CD14-positive monocyte (primary cell): ENCODE measurements at places on chromosomes 12 and 14.

GRCh38 chr14:30272848-30273832, 285.8 kb upstream of the G2E3 start:
- no peak for DNase-seq

GRCh38 chr12:59181196-59181777, 261.0 kb upstream of the LRIG3 start:
- no peak for DNase-seq

GRCh38 chr14:77457115-77457521, 283 bp downstream of the VIPAS39 start:
- no peak for DNase-seq

DNA sequence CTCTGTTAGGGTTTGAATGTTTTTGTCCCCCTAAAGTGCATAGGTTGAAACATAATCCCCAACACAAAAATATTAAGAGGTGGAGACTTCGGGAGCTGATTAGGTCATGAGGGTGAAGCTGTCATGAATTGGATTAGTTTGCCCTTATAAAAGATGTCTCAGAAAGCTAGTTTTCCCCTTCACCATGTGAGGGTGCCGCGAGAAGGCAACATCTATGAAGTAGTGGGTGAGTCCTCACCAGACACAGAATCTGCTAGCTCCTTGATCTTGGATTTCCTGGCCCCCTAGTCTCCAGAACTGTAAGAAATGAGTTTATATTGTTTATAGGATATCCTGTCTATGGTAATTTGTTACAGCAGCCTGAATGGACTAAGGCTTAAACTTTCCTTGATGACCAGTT, 301.5 kb upstream of the ATP2B1 start:
- no peak for DNase-seq

DNA sequence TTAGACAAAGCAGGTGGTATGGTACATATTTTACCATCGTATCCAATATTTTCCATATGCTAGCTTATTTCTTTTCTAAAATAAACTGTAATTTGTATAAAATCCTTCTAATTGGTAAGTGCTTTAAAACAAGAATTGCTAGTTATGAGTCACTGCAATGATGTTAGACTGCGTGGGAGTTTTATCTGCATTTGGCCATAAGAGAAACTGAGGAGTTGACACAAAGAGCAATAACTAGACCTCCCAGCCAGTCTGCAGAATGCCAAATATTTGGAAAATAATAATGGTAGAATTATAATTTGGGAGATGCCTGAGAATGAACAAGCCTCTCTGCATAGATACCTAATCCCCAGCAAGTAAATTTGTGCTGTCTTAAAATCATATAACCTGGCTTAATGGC, 61.7 kb upstream of the PTPRR start:
- no peak for DNase-seq

DNA sequence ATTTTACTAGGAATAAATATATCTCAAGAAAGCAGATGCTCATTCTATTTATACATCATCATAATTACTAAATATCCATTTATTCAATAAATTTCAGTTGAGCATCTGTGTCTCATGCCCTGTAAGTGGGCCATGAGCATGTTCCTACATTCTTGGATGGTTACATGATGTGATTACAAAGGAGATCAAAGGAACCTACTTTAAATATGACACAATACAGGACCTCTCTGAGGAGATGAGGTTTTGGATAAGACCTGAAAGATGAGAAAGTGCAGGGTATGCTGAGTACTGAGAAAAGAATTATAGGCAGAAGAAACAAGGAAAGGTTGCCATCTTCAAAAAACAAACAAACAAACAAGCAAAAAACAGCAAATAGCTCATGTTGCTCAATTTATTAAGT, 105.4 kb upstream of the CNTN1 start:
- DNase-seq = no peak

GRCh38 chr12:34291001-34291400, 268.7 kb downstream of the ALG10 start:
- DNase-seq = no peak

DNA sequence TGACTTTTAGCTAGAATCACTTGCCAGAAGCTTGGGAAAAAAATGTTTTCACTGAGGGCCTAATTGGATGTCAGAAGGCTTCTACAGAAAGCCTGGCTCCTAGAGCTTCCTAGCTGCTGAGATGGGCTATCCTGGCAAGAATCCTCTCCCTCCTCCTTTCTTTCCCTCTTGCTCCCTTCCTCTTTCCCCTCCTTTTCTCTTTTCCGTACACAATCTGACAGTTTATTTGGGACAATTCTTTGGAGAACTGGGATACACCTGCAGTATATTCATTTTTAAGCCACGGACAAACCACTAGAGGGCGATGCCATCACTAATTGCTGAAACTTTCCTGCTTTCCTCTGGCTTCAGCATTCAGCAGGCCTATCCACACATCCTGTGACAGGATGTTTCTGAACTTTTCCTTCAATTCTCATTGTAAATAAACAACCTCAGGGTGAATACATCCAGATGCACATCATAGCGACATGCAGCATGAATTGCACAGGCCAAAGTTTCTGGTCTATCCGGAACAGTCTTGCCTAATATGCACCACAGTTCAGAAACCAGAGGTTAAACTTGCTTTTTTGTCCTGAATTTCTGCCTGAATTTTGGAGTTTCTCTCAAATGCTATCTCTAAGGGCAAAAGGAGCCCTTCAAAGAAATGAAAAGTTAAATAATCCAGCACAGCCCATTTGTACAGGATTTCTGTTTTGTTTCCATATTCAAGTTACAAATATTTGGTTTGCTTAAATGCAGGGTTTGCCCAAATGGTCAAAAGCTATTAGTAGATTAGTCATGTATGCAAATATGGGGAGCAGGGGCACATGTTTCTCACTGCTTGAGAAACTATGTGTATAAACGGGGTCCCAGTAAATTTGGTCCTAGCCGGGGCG, 142.8 kb downstream of the PAWR start:
- DNase-seq = no peak

DNA sequence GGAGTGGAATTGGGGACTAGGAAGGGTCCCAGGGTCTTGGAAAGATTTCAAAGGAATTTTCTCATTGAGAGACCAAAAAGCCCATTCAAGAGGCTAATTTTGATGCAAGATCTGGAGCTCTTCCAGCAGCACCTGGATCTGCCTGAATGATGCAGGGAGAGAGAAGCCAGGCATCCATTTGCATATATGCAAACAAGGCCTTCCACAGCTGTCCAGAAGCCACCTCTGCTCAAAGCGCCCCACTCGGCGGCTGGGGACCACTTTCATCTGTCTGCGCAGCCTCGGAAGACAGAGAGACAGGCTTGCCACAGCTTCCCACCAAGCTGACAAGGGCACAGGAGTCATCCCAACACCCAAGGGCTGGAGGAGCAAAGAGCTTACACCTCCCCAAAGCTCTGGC, 295.6 kb downstream of the DPF3 start:
- DNase-seq = no peak

DNA sequence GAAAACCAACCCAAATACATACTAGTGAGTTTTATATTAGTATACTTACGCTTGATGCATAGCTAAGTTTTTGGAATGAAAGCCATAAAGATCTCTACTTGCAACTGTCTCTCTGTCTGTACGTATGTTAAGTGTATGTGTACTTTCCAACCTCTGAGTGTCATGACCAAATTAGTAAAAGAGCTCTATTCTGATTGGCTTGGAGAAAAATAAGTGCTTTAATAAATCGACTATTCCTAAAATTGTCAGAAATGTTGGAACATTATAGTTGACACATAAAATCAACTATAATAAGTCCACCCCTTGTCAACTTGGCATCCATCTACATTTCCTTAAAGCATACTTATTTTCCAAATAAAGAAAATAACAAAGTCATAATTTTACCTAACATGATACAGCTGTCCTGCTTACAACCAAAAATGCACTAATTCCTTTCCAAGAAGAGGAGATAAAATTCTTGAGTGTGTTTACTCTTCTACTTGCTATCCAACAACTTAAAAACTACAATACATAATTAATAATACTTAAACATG, 507.4 kb upstream of the ATP2B1 start:
- DNase-seq = no peak

DNA sequence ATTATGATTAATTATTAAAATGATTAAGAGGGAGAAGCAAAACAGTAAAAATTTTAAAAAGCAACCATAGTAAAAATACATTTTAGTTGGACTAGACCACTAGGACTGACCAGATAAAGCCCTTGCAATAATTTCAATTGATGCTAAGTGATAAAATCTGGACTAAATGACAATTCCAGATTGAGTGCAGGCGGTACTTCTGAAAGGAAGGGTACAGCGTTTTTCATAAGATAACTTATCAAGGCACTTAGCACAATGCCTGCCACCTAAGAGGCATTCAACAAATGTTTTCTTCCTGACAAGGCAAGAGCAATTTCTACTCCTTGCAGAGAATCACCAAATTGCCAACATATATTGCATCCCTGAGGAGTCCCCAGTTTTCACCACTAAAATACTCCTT, 37.7 kb upstream of the OAS1 start:
- no peak for DNase-seq
